ENCODE measurements at places on chromosomes 6 and 20. TPM values are rescaled to one million over a fixed set of nuclear protein-coding genes. Genes with fewer than 3 reads are reported as not detected.

The CCDC170 gene
- 1.2 TPM for polyA plus RNA-seq

The CCN5 gene
- not detected for polyA plus RNA-seq

The PRR18 gene
- polyA plus RNA-seq: 1.5 TPM

The VIP gene
- not detected for polyA plus RNA-seq

The PAX1 gene
- not detected for polyA plus RNA-seq

The PRL gene
- polyA plus RNA-seq: not detected

The CGA gene
- 5.4 TPM for polyA plus RNA-seq

The SHLD1 gene
- polyA plus RNA-seq: 9.1 TPM

The LAMA2 gene
- polyA plus RNA-seq: 12.3 TPM

The TMEM170B gene
- polyA plus RNA-seq: 0.82 TPM

The ARHGAP18 gene
- polyA plus RNA-seq: 11.2 TPM

The GTSF1L gene
- not detected for polyA plus RNA-seq

The LRFN2 gene
- polyA plus RNA-seq: 0.54 TPM

The TINAG gene
- 0.26 TPM for polyA plus RNA-seq

The DEFB132 gene
- not detected for polyA plus RNA-seq
